IPS DF 6.9 (cell line): ENCODE measurements at places on chromosomes 7 and 10.

DNA sequence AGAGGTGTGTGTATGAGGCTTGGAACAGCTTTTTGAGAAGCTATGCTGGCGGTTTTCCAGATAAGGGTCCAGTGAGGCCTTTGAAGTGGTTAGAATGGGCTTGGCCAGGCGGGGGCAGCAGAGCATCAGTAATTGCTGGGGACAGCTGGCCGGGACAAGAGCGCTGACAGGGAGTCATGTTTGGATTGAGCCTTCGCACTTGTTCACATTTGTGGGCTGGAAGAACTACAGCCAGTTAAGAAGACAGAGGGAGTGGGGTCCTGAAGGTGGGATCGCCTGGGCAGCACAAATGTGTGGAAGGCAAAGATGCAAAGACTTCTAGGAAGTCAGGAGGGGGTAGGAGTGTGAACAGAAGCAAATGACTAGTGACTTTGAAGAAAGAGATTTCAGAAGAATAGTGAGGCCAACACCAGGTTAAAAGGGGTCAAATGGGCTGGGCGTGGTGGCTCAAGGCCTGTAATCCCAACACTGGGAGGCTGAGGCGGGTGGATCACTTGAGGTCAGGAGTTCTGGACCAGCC lies 12.7 kb upstream of the SDHAF3 start:
- DNase-seq = peak; percentile 58

- no peak for DNase-seq
Observed at GRCh38 chr10:124518366-124518765, 56.7 kb downstream of the LHPP start.

- DNase-seq = no peak
Observed at GRCh38 chr10:57314046-57314445, 953.0 kb upstream of the ZWINT start.

DNA sequence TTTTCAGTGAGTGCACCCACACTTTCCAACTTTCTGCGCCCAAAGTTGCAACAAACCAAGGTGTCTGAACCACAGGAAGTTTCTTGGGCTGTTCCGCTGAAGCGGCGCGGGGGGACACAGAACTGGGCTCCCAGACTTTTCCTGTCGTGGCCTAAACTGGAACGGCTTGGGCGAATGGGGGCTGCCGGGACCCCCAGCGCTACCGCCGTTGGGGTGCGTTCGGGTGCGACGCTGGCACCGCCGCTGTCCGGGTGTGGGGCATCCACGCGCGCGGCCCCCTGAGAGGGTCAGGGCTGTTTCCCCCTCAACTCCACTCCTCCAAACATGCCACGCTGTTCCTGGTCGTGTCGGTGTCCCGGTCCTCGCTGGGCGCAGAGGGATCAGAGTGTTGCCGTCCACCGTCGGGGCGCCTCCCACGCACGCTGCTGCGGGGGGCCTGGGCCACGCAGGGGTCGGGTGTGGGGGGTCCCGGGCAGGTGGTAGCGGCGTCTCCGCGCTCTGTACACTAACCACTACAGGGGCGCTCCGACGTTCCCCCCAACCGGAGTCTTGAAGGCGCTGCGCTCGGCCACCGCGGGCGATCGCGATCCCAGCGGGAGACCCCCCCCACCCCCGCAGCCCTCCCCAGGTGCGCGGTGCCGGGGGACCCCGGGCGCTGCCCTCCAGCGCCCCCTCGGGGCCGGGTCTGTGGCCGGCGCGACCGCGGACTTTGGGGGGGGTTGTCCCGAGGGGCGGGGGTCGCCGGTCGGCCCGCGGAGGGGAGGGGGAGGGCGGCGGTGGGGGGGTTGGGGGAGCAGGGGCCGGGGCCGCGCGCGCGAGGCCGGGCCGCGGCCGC lies 2.2 kb upstream of the CUX1 start:
- no peak for DNase-seq

DNA sequence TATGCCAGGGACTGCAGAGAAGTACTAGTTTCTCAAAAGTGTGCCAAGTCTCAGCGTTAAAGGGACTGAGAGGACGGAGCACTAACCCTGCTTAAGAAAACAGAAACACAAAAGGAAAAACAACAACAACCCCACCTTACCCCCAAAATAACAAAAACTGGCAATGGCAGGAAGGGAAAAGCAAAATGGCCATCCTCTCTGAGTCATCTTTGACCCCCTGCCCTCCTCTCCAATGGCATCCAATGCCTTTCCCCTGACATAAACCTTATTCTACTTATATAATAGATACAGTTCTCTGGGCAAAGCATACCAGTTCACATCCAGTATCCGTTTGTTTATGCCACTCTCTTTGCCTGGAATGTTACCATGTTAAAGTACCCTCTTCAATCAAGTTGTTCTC lies 1.6 kb downstream of the POLR1F start:
- DNase-seq = no peak

DNA sequence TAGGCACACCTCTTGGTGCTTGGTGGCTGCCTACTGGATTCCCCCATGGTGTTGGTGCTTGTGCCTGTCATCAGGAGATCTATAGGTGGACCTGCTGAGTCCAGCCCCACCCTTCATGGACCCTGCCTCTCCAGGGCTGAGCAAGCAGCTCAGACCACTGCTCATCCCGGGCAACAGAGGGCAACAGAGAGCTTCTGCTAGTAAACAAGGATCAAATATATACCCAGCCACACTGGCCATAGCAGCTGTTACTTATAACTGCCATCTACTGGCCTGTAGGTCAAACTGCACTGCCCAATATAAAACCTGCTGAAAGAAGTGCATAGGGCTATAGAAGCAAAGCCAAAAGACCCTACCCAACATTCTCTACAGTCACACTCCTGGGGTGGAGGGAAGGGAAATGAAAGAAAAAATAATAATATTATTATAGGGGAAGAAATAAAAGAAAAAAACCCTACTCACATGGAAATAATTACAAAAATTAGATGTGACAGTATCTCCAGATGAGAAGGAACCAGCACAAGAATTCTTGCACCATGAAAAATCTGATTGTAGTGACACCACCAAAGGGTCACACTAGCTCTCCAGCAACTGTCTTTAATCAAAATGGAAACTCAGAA lies 54.9 kb upstream of the ZNF800 start:
- peak; percentile 55 for DNase-seq
